Cardiac fibroblast (primary cell): ENCODE measurements at places on chromosomes 5 and 9.
A peak's percentile ranks its signal among the peaks of the same experiment; 100 is the strongest.

DNA sequence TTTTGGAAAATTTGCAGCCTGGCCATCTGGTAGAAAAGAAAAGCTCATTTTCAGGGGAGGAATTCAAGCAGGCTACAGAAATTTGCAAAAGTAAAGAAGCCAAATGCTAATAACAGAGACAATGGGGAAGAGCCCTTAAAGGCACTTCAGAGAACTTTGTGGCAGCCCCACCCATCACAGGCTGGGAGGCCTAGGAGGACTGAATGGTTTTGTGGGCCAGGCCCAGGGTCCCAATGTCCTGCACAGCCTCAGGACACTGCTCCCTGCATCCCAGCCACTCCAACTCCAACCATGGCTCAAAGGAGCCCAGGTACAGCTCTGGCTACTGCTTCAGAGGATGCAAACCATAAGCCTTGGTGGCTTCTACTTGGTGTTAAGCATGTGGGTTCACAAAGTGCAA, 44.3 kb downstream of the PTPDC1 start:
- DNase-seq = no peak

DNA sequence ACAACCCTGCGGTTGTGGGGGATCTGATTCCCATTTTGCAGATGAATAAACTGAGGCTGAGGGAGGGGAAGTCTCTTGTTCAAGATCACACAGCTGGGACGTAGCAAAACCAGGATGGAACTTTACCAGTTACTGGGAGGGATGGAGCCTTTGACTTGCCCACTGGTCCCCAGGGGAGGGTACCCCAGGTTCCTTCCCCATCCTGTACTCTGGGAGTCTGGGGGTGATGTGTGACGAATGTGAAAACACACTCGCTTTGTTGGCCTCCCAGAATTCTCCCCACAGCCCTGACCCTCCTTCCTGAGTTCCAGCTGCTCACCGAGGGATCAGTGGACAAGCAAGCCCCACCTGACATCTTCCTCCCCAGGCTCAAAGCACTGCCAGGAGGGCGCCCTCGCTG, 135.1 kb downstream of the NSG2 start:
- DNase-seq = no peak

- no peak for DNase-seq
Observed at GRCh38 chr9:36025746-36026145, 11.0 kb upstream of the RECK start.

DNA sequence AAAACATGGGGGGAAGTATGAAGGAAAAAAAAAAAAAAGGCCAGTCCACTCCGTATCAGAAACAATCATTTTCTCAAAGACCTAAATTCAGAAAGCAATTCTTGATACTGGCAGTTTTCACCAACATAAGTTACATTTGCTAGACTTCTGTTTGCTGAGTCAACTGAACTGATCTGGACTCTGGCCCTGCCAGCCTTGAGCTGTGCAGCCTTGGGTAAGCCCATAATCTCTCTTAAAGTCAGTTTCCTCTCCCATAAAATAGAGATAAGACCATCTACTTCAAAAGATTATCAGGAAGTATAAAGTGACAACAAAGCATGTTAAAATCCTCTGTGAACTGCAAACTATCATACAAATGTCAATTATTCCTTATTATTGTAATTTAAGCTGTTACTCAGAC, 106.8 kb downstream of the MAPKAP1 start:
- DNase-seq = peak; percentile 21

GRCh38 chr5:16740811-16741392, 124.1 kb upstream of the RETREG1 start:
- DNase-seq = peak; percentile 67

- no peak for DNase-seq
Observed at GRCh38 chr5:115577741-115578140, 24.5 kb downstream of the TICAM2 start.

DNA sequence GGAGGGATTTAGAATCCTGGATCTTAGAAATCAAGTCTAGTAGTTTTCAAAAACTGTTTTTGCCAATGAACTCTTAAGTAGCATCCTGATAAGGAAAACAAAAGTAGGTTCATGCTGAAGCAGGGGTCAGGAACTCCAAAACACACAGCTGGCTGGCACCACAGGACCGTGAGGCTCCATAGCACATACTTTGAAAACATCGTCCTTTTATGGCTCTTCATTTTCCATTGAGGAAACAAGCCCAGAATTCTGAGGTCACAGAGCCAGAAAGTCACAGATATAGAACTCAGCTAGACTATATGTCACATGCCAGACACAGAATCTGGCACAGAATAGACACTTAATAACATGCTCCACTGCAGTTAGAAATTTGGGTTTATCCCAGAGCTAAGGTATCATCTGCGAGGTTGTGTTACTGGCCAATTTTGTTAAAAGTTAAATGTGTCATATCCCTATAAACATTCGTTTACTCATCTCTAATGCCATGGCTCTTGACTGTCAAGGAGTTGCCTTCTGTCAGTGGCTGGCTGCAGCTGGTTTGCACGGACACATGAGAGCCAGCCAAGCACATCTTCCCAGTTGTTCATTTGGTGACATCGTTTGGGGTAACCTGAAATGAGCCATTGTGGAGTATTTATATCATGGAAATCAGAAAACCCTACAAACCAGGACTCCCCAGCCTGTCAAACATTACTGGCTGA, 58.8 kb downstream of the FAM78A start:
- DNase-seq = no peak

DNA sequence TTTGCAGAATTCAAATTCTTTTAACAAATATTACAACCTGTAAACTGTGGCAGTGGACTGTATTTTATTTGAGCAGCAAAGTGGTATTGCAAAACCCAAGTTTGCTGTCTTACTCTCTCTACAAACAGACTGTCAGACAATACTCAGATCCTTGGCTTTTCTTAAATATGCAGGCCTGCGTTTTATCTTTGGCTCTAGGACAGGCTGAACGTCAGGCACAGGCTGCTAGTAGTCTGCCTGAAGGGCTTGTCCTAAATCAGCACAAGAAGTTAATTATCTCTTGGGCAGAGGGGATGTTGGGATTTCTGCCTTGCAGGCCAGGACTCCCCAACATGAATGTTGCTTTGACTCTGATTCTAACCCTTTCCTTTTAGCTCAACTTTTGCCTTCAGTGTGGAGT, 147.5 kb downstream of the SLIT3 start:
- peak; percentile 68 for DNase-seq

DNA sequence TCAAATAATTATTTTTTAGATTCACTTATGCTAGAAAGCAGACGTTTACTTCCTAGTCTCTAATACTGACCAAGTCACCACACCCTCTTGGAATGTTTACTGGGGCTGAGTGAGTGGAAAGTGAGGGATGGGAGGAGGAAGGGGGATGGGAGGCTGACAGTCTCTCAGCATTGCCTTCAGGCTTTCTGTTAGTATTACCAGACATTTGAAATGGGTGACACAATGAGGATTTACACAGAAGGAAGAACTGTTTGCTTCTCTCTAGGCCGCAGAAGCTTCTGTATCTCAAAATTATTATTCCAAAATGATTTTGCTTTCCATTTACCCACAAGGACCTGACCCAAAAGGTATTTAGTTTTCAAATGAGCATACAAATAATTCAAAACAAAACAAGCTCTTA, 232.8 kb upstream of the ZNF608 start:
- DNase-seq = no peak

- peak; percentile 6 for DNase-seq
Observed at GRCh38 chr9:93346231-93347112, 105.0 kb upstream of the FAM120A start.

- no peak for DNase-seq
Observed at GRCh38 chr9:70110194-70111041, 66.8 kb downstream of the MAMDC2 start.

- no peak for DNase-seq
Observed at GRCh38 chr5:100448111-100448528, 87.1 kb upstream of the FAM174A start.

GRCh38 chr5:44565902-44566301, 176.7 kb upstream of the FGF10 start:
- no peak for DNase-seq

GRCh38 chr9:1366276-1366675, 316.1 kb downstream of the DMRT2 start:
- DNase-seq = no peak

GRCh38 chr9:97900103-97900737, 22.1 kb downstream of the TRMO start:
- DNase-seq = peak; percentile 80

DNA sequence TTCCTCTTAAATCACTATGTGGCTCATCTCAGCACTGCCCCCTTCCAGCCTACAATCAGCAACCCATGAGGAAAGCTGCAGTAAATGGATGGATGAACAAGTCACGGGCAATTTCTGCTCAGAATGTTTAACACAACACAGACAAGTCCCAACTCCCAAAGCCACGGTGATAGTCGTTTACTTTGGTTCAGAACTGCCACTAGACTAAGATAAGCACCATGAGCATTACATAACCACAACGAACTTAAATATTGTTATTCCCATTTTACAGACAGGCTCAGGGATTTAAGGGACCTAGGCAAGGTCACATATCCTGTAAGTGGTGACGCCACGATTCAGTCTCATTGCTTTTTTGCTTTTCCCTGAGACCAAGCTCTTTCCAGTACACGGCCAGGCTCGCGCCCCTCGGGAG, 2.0 kb upstream of the SMIM27 start:
- peak; percentile 48 for DNase-seq

- no peak for DNase-seq
Observed at GRCh38 chr5:172715421-172715780, 55.6 kb downstream of the DUSP1 start.

DNA sequence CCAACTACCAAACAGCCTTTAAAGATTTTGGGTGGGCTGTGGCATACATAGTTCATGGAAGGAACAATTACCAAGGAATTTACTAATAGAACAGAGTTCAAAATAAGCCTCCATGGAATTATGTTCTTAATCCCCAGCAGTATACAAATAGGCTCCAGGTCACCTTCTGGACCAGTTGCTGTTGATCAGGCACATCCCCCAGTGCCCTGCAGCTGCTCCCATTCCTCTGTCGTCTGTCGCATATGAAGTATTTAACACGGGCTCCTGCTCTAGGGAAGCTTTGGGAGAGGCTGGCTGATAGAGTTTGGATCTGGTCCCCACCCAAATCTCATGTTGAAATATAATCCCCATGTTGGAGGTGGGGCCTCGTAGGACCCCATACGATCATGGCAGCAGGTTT, 17.8 kb downstream of the SHC3 start:
- DNase-seq = no peak

- no peak for DNase-seq
Observed at GRCh38 chr5:160956051-160956450, 104.0 kb upstream of the ATP10B start.

- peak; percentile 96 for DNase-seq
Observed at GRCh38 chr5:93078082-93079038, 502.7 kb downstream of the NR2F1-AS1 start.

GRCh38 chr9:89350988-89351557, 32.8 kb downstream of the SECISBP2 start:
- DNase-seq = no peak

DNA sequence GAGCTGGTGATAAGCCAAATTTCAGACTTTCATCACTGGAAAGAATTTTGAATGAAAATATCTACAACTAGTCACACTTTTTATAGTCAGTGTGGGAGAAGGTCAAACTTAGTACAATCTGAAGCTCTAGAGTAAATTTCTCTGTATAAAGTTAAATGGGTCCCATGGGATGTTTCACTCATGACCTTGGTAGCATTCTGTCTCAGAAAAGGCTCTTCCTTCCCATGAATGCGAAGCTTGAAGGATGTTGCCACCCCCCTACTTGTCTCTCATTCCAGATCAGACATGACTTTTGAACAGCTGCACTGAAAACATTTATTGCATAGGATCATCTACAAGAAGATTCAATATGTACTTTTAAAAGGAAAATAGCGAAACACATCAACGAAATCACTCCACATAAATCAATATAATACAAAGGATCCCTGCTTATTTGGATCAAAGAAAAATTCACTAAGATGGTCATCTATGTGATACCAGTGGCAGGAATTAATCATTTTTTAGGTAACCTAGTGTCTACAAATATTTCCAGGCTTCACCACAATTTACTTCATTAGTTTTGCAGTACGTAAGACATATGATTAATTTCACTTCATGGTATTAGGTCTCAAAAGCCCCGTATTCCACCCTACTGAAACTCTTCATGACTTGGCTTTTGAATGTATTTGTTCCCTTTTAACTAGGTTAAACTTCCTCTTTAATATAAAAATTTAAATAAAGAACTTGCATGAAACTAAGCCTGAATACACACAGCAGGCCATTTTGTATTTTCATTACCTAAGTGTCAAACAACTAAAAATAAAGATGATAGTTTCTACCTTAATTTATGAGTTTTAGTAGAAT, 4.4 kb downstream of the ST8SIA4 start:
- no peak for DNase-seq

DNA sequence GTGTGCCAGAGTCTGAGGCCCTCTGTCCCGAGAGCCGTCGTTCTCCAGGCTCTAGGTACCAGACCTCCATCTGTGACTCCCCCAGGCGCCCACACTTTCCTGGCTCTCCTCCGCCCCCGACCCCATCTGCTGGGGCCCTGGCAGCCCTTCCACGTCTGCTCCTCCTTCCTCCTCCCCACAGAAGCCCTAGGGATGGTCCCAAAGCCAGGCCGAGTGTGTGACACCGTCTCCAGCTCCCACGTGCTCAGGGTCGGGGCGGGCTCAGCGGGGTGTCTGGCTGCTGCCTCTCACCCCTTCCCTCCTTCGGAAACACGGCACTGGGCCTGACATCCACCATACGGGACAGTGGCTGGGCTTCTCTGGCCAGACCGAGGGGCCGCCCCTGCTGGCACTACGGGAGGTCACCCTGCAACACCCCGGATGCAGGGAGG, 20.5 kb upstream of the SLC6A19 start:
- DNase-seq = no peak

DNA sequence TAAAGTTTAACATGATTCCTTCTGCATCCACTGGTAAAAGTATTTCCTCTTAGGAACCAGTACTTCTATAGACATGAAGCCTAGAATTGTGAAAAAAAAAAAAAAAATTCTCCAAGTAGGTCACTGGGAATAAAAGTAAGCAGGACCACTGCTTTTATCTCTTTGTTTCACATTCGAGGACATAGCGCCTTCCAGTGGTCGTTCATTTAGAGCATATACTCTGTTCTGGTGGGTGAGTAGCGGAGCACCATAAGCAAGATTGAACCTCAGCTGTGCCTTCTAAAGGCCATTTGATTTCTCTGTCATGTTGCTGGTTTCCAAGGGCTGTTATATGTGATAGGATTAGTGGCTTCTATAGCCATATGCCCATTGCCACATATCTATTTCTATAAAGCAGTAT, 393.1 kb downstream of the TMEM232 start:
- peak; percentile 31 for DNase-seq

DNA sequence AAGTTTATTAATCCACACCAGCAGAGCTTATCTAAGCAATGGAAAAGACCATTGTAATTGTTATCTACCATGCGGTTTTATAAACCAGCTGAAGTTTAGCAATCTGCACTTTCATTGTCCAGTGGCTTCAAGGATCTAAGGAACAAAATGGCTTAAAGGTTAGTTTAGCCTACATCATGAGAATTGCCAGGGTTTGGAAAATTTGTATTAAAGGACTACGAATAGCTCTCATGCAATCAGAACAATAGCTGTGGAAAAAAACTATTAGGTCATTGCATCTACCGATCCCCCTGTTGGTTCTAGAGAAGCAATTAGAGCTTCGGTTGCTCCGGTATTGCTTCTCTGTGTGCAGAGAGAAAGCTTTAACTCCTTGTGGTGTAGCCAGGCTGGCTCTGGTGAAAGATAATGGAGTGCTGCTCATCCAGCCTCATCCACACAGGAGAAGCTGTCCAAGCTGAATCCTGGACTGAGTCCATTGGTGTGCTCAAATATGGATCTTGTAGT, 86.3 kb upstream of the SLC12A2 start:
- peak; percentile 34 for DNase-seq
